ENCODE measurements at places on chromosomes 2 and 18.

DNA sequence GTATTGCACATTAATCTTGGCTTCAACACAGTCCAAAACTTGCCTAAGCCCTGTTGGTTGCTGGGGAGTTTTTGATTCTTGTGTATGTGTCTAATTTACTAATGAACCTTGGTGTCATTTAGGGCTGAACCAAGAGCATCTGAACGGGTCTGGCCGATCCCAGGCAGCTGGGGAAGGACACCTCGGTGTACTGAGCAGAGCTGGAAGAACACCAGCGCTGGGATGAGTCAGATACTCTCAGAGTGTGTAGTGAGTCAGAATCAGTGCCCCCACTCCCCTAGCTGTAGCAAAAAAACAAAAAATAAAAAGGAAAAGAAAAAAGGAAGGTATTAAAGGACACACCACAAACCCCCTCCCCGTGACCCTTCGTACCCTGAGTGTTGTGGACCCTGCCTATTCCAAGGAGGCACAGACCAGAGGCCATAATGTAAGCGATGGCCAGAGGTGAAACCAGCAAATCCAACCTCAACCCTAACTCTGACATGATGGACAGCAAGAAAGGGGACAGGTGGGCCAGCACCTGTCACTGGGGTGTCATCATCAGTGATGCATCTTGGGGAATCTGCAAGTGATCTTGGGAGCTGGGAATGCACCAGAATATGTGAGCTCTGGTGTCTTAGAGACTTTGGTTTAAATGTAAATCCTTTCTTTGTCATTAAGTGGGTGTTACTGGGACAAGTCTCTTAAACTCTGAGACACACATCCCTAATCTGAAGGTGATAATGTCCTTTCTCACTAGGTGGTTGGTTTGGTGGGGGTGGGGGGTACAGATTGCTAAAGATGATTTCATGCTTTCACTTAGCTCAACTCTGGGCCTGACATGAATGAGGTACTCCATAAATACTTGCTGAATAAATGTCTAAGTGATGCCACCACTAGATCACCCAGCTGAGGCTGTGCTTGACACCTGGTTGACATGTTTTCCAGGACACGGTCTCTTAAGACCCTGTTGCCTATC lies 34.2 kb upstream of the NCOA1 start:
- DNase-seq, result peak; percentile 56

- DNase-seq, result no peak
These were observed 514 bp downstream of the PAX8 start for GRCh38 chr2:113278073-113278741.

DNA sequence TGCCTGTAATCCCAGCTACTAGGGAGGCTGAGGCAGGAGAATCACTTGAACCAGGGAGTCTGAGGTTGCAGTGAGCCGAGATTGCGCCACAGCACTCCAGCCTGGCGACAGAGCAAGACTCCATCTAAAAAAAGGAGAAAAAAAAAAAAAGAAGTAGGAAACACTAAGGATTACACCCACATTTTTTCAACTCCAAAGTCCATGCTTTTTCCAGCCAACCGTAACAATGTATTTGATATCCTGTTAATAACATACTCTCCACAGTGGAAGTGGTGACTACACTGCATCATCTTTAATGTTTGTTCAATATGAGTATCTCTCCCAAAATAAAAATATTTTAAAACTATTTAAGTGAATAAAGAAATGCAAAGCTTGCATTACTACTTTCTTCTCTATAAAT lies 481.6 kb upstream of the ACVR2A start:
- no peak for DNase-seq

DNA sequence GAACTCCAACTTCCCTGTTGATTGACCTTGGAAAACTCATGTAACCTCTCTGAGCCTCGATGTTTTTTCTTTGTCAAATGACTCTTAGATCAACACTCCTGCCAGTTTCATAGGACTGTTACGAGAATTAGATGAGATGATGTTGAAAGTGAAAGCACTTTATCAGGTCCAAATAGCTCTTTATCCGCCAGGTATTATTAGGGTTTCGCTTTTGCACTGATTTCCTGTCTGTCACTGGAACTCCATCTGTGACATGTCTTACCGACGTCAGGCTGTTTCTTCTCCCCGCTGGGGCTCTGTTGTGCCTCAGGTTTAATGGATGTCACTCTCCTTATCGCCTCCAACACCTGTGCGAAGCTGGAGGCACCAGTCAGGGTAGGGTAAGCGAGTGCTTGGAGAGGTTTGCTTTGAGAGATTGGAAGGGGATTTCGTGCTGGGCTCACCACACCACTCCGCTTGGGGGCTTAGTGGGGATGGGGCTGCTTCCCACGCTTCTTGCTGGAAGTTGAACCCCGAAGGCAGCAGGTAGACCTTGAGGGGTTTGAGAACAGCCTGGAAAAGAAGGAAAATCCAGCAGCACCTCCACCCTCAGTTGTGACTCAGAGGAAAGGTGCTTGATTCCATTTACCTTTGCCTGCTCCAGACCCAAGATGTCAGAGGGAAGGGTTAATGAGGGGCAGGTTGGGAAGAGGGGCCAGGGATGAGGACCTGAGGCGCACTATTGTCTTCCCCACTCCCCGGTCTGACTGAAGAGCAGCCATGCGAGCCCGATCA lies 4.3 kb downstream of the GAD1 start:
- no peak for DNase-seq

- DNase-seq, result no peak
These were observed 20.5 kb downstream of the DAPL1 start for GRCh38 chr2:158815658-158816057.

- DNase-seq, result no peak
These were observed 85.2 kb upstream of the STK17B start for GRCh38 chr2:196256585-196256984.

DNA sequence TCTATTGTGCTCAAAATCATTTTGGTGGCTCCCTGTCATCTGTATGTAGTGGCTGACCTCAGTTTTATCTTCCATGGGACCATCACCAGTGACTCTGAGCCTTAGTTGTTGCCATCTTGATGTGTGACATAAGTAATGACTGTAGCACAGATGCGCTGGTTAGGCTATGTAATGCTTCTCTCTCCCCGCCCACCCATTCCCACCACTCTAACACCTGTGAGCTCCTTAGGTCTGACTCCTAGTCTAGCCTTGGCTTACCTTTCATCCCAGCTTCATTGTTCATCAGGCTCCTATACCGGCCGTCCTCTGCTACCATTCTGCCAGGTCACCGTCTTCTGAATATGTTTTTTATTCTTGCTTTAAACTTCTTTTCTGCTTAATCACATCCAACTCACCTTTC lies 17.2 kb downstream of the MYO1B start:
- DNase-seq, result no peak

- DNase-seq, result no peak
These were observed 119.7 kb downstream of the PMAIP1 start for GRCh38 chr18:60019463-60019840.

GRCh38 chr18:10419420-10420103 lies 34.9 kb upstream of the APCDD1 start:
- DNase-seq, result no peak

DNA sequence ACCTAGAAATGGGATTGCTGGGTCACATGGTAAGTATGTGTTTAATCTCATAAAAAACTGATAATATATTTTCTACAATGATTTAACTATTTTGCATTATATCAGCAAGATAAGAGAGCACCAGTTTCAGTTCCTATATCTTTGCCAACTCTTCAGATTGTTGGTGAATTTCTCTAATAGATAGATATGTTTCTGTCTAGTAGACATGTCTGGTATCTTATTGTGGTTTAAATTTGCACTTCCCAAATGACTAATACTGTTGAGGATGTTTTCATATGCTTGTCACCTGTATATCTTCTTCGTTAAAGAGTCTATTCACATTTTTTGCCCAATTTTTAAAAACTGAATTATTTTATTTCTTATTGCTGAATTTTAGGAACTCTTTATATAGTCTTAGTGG lies 113.8 kb upstream of the UXS1 start:
- DNase-seq, result no peak

- no peak for DNase-seq
These were observed 27.6 kb upstream of the IL1R1 start for GRCh38 chr2:102114851-102115497.

DNA sequence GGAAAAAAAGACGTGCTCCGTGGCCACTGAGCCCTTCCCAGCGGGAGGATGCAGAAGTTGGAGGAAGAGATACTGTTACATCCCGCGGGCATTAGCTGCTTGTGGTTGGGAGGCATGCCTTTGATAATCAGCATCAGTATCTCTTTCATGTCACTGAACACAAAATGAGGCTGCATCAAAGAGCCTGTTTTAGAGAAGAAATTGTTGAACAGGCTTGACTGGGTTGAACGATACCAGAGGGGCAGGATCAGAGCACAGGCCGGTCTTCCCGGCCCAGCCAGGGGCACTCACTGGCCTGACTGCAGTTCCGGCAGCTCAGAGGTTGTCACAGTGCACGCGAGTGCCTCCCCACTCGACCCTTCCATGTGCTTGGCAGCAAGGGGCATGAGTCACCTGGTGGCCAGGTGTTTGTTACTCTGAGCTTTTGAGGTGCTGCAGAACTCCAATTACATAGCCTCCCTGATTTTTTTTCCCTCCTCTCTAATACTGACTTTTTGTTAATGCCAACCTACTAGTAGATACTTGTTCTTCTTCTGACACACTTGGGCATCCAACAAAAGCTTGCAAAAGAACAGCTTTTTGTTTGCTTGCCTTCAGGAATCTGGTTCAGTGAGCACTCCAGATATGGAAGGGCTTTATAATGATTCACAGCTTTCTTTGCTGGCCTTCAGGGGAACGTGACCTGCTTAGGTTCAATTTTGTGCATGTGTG lies 121.6 kb downstream of the VAPA start:
- DNase-seq, result no peak

DNA sequence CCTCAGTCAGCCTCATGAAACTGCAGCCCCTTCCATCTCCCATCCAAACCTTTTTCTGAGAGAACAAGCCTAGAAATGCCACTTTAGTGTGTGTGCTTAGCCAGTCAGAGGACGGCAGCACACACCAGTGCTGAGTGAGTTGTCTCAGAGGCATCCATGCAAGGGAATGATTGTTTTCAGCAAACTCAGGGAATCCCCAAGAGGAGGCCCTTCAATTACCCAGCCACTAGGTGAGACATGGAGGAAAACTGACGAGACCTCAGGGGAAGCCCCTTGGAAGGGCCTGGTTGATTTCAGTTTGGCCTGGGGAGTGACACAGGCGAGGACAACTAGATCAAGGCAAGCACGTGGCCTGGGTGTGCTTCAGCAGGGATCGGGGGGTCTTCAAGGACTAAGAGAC lies 49.7 kb downstream of the APOB start:
- DNase-seq, result no peak

DNA sequence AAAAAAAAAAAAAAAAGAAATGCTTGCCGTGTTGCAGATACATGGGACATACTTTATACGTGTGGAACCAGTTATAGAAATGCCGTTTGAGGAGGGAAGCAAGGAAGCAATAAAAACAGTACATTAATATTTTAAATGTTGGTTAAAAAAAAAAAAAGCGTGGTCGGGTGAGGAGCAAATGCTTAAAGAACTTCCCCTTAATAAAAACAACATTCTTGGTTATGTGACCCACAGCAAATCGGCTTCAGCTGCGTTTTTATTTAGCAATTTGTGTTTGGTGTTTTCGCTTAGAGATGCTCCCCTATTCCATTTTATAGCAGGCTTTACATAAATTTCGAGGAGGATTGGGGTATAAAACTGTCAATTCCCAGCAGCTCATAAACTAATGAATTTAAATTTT lies 223.6 kb downstream of the LRRTM1 start:
- DNase-seq, result no peak

- no peak for DNase-seq
These were observed 52.5 kb upstream of the STAM2 start for GRCh38 chr2:152227969-152228592.

- no peak for DNase-seq
These were observed 346.8 kb upstream of the TCF4 start for GRCh38 chr18:55934821-55935220.

DNA sequence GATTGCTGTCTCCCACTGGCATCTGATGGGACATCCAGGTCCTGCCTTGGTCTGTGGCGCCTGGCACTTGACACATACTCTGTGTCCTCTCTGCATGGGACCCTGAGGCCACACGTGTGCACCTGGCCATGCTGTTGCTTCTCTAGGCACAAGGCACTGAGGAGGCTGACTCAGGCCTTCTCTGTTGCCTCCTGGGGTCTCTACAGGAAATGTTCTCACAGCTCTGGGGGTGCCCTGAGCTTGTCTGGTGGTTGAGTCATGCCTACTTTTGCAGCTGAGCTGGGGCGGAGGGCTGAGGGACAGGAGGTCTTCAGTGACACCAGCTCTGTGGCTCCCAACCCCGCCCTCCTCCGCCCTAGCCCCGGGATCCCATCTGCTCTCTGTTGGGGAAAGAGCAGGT lies 207.0 kb upstream of the HS6ST1 start:
- DNase-seq, result no peak

GRCh38 chr2:239664216-239664810 lies 263.5 kb upstream of the HDAC4 start:
- DNase-seq, result no peak

GRCh38 chr2:207255565-207256470 lies 90.1 kb upstream of the KLF7 start:
- DNase-seq, result no peak

DNA sequence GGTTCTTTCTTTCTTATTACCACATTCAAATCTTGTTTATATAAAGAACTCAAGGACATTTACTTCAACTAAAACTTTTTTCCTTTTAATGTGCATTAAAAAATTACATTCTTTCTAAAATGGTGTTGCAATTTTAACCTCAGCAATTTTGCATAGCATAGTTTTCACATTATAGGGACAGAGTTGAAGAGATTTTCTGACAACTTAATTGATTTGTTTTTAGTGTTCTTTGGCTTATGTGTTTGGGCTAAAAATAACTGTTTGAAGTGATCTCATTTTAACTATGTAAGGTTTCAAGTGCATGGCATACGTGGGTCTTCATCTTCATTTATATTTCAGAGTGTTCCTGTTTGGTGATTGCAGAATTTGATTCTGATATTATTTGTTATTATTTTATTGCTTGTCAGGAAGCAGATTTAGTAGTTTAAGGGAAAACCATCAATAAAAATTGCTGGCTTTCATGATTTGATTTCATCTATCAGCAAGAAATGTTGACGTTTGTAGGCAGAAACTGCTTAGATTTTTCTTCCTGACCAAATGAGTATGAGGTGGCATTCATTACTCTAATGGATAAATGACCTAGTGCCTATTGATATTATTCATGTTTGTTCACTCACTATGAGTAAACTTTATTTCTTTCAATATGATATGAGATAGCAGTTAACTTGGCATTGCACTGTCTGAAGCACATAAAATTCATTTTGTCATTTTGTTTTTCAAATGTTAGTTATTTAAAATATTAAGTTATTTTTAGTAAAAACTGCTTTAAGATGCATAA lies 398.4 kb downstream of the NUP35 start:
- DNase-seq, result no peak

- DNase-seq, result no peak
These were observed 44.0 kb downstream of the TRAK2 start for GRCh38 chr2:201407265-201407664.

- no peak for DNase-seq
These were observed 9.8 kb upstream of the MALT1 start for GRCh38 chr18:58661423-58661822.

DNA sequence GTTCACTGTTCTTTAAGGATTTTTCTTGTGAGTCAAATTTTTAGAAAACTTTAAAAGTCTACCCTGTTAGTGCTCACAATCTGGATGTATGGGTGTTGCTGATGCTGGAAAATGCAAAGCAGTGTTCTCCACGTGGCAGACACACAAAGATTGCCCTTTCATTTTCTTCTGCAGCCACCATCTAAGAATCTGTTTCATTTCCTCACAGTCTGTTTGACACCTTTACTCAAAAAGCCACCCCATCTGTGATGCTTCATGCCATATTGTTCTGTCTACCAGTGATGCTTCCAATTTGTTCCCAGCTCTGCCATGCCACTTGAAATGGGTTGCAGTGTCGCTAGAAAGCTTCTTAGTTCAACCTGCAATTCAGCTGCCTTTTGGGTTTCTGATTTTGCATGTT lies 464.2 kb upstream of the UBE2E3 start:
- DNase-seq, result no peak
